Activated naive CD4-positive, alpha-beta T cell (primary cell): ENCODE measurements at places on chromosomes 7 and 10.

DNA sequence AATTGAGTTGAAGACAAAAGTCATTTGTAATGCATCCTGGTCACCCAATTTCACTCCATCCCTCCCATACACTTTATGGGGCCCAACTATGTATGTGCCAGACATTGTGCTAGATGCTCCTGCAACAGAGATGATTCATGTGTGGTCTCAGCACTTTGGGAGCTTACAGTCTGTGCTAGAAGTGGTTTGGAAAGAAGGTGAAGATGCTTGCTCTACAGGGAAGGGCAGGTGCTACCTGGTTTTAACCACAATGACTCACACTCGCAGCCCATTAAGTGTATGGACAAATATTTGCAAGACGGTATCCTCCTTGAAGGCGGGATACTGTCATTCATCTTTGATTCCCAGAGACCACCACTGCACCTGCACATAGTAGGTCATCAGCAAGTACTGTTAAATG, 257.6 kb downstream of the OTUD1 start:
- no peak for DNase-seq

- no peak for DNase-seq
These were observed 628 bp downstream of the TAF6 start for GRCh38 chr7:100118388-100119071.

DNA sequence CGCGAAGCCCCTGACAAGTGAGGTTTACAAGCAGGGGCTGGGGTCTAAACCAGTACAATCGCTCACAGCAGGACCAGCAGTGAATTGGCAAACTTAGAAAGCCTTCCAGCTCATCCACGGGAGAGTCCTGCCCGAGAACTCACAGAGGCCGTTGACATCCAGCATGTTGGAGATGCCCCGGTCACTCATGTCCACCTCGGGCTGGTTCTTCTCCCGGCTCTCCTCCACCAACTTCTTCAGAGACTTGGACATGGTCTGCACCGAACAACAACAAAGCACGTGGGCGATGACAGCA, 447 bp downstream of the RSU1 start:
- no peak for DNase-seq

GRCh38 chr10:4885162-4885561, 59.2 kb downstream of the AKR1E2 start:
- DNase-seq: no peak

DNA sequence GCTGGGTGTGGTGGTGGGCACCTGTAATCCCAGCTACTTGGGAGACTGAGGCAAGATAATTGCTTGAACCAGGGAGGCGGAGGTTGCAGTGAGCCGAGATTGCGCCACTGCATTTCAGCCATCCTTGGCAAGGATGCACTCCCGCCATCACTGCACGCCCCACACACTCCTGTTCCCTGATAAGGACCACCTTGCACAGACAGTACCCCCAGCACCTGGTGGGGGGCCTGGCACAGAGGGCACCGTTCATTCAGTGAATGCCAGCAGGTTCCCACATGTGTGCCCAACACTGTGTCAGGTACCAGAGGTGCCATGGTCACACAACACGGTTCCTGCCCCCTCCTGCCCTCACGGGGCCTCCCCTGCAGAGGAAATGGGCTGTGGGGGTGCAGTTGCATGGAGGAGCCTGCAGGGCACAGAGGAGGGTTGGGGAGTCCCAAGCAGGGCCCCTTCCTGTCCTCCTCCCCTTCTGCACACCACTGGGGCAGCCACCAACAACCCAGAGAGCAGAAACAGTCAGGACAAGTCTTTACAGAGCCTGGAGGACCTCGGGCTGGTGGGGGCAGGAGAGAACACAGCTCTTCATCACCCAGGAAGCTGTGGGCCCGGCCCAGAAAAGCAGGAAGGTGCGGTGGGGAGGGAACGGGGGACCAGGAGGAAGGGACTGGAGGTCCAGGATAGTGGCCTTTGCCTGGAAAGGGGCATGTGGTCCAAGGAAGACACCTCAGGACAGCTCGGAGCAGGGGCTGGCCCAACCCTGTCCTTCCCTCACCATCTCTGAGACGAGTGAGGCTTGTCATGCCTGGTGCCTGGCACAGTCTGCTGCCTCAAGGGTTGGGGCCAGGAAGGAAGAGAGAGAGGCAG, 7.1 kb downstream of the CRYGN start:
- DNase-seq: peak; percentile 26

GRCh38 chr7:2326951-2327350, 12.7 kb upstream of the SNX8 start:
- no peak for DNase-seq

DNA sequence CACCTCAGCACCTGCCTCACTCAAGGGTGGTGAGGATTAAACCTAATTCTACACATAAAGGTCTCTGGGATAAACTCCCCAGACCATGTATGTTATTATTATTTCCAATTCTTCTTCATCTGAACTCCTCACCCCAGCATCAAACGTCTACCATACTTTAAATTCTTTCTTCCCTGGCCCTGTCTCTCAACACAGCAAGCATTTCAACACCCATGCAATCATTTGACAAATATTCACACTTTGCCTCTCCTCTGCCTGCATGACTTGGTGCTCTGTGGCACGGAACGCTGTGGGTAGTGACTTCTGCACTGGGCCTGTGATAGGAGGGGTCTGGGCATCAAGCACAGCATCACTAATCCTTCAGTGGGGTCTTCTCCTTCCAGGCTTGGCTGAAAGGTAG, 490.8 kb downstream of the TNS3 start:
- DNase-seq: no peak

- DNase-seq: no peak
These were observed 148.7 kb upstream of the PCGF5 start for GRCh38 chr10:91071786-91072185.

GRCh38 chr7:34184466-34184865, 279.1 kb downstream of the BMPER start:
- no peak for DNase-seq

GRCh38 chr7:94394437-94395140, at the start of gene COL1A2:
COL1A2 (plus strand) TSS chr7:94394895; CDS start chr7:94395032, 137 bp downstream.
- no peak for DNase-seq

DNA sequence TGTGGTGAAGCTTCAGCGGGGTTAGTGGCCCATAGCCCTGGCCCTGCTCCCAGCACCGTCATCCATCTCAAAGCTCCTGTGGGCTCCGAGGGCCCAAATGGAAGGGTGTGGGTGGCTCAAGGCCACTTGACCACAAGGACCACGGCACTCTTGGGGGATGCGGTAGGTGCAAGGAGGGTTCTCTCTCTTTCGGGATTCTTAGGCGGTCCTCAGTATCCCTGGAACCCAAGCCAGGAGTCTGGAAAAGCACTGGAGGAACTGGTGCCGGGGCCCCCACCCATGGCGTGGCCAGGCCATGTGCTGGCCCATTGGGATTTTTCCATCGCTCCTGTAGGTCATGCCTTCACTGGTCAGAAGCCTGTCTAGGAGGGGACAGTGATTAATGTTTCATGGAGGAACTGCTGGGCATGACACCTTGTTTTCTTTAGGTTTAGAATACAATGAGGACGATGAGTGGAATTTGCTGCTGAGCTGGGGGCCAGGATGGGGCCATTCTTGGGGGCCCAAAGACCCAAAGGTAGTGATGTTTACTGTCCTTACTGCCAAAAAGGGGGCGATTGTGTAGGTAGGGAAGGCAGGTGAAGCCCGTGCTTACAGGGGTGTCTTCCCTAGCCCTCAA, 16.7 kb downstream of the AQP1 start:
- no peak for DNase-seq

GRCh38 chr7:124781907-124782734, 16.5 kb upstream of the GPR37 start:
- no peak for DNase-seq

DNA sequence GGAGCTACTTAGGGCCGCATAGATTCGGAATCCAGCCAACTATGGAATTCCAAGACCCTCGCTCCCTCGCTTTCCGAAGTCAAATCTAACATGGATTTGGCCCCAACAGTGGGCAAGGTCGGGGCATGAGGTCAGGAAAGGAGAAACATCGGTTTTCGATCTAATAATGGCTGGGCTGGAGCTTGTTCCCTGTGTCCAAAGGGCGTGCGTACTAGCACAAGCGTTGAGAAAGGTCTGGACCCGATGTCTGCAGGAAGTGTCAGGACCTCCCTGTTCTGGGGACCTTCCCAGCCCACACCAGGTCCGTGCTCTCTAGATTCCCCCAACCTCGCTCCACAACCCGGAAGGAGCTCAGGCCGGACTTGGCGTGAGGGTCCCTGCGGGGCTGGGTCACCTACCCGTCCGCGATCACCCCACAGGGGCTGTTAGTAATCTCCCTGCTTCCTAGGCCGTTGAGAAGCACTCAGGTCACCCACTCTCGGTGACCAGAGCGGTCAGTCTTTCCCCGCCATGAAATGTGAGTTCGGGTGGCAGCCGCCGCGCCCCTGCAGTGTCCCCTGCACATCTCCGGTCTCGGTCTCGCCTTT, 4.8 kb downstream of the FEZF1 start:
- no peak for DNase-seq

DNA sequence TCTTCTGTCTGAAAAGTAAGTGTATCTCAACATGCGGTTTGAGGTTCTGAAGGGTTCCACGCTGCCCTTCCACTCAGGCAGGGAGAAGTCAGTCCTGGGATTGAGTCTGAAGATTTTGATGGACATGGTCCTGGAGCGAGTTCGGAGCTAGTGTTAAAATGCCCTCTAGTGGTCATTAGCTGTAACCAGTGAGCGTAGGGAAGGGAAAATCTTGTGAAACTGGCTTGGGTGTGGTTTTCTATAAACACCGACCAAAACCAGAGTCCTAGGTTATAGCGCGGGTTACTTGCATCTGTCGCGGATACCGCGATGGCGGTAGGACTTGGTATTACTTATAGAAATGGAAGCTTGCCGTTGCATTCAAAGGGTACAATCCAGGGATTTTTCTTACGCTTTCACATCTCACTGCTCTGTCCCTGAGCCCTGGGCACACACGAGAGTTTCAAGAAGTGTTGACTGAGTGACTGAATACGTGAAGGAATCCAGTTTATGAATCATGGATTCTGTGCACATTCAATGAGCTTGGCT, 348.2 kb upstream of the C7orf33 start:
- no peak for DNase-seq

DNA sequence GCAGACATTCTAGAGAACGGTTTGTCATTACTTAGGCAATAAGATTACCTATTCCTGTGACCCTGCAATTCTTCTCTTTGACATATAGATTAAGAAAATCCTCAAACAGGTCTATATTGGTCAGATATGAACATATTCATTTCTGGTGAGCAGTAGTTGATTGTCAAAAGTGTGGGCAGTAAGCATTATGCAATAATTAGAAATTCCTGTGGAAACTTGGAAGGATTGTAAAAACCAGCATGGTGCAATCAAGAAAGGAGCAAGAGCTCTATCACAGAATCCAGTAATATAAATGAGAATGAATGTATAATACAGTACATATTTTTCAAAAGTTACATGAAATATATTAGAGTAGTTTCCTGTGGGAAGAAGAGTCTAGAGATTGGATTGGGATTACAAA, 406.5 kb downstream of the SUGCT start:
- no peak for DNase-seq

GRCh38 chr10:109783286-109783685, 140.0 kb downstream of the XPNPEP1 start:
- no peak for DNase-seq

DNA sequence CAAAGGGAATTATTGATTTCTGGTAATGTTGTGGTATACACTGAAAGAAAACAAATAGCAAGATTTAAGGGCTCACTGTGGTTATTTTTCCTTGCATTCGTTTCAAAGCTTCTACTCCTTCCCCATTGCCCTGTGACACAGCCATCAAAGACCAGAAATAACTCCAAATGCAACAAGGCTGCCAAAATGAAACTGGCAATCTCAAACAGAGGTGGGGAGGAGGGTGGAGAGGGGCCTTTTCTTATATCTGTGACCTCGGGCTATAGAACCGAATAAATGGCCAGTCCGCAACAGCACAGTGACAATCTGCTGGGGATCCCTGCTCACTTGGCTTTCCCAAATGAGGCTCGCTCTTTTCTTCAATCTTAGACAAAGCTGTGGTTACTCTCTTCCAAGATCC, 17.4 kb upstream of the SPOCK2 start:
- DNase-seq: no peak

DNA sequence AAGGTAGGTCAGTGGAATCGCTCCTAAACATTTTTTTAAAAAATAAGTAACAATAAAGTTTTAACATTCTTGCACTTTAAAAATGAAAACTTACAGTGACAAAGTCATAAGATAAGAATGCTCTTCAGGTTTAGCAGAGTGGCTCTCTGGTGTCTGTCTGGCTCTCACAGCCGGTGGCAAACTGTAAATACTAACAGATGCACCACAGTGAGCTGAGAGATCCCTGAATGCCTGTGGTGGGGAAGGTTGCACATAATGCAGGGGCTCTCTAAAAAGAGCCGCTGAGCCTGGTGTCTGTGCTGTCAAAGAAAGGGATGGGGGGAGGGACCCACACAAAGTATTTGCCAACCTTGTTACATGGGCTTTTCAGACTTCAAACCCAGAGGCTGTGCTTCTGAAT, 498.3 kb downstream of the CCSER2 start:
- no peak for DNase-seq

GRCh38 chr7:66464059-66464458, 164.6 kb upstream of the KCTD7 start:
- DNase-seq: no peak

GRCh38 chr7:142873871-142874270, 11.7 kb downstream of the TRPV6 start:
- DNase-seq: no peak

- no peak for DNase-seq
These were observed 86.0 kb downstream of the CH25H start for GRCh38 chr10:89120931-89121763.

- no peak for DNase-seq
These were observed 96.0 kb upstream of the SAMD8 start for GRCh38 chr10:75015442-75015841.

DNA sequence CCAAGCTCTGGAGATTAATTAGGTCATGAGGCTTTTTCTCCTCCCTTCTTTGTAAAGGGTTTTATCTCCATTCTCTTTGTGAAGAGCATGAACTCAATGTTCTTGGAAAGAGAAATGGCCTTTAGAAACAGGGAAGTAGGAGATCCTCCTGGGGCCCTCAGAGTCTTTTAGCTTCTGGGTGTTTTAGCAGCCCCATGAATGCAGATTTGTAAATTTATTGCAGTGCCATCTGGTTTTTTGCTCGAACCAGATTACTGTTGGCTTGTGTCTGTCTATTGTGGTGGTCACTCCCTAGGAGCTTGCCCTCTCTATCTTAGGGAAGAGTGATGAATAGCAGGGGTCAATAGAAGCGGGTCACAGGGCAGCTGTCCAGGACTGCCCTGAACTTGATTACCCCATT, 110.6 kb downstream of the BTRC start:
- DNase-seq: no peak

GRCh38 chr7:95303013-95303905, 21.1 kb downstream of the PON1 start:
- DNase-seq: no peak
